CD4-positive, alpha-beta T cell treated with Interleukin-12 subunit alpha and Interleukin-12 subunit beta, for 1 hour (primary cell): ENCODE measurements at places on chromosomes 7 and 10.

DNA sequence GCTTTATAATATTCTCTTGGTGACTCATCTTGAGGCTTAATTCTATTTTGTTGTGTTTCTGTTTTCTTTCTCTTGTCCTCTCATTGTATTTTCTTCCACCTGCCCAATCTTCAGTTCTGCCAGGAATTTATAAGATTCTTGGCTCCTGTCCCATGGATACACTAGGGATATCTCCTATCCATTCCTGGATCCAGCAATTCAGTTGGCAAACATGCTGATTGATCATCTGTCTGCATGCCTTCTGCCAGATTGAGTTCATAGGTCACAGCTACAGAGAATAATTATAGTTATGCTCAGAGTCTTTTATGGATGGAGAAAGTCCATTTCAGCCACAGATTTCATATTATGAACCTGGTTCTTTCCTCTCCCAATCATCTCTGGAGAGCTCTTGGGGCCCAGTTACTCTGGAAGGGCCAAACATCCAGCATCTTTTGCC lies 140.4 kb upstream of the MAGI2 start:
- DNase-seq, result no peak

GRCh38 chr7:77246026-77246640 lies 46.5 kb upstream of the FGL2 start:
- DNase-seq, result no peak

DNA sequence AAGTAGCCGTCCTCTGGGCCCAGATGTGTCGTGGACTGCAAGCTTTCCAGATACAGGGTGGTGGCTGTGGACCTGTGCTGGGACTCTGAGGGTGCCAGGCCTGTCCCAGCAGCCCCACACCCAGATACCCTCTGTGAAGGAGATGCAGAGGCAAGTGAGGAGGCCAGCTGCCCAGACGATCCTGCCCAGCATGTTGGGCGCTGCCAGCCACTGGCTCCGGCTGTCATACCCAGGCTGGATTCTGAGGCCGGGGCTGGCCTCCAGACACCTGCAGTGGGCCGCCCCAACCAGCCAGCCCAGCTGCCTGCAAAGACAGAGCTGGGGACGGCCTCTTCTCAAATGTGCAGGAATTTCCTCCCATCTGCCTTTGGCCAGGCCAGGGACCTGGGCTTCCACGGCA lies 39.1 kb upstream of the EBF3 start:
- no peak for DNase-seq

DNA sequence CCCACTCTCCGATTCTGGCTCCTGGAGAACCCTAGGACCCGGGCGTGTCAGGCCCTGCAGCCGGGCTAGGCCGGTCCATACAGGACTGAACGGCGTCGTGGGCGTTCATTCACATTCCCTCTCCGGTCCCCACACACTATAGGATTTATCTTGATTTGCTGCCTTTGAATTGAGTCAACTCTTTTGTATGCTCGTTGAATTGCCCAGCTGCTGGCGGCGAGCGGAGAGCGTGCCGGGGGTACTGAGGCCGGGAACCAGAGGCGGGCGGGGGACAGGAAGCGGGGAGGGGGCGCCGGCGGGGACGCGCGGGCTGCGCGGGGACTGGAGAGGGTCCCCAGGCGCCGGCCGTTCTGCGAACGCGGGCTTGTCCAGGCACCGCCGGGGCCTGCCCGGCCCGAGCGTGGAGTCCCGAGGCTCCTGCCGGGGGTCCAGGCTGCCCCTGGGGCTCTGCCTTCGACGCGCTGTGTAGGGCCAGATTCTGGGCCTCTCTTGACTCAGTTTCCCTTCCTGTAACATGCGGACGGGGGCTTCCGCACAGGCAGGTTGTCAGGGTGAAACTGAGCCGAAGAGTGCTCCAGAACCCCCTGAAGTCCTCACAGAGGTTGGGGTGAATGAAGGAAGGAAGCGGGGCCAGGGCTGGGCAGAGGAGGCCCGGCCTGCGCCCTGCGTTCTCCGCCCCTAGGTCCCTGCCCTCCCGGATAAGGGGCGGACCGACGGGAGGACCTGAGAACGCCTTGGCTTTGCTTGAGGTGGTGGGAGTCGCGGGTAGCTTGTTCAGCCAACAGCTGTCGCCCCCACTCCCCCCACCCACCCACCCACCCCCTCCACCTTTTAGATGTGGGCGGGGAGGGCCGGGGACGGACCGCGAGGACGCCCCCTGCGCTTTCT lies 769 bp upstream of the ELFN1 start:
- DNase-seq, result no peak

- DNase-seq, result no peak
These were observed 11.0 kb upstream of the COL17A1 start for GRCh38 chr10:104096692-104097091.

DNA sequence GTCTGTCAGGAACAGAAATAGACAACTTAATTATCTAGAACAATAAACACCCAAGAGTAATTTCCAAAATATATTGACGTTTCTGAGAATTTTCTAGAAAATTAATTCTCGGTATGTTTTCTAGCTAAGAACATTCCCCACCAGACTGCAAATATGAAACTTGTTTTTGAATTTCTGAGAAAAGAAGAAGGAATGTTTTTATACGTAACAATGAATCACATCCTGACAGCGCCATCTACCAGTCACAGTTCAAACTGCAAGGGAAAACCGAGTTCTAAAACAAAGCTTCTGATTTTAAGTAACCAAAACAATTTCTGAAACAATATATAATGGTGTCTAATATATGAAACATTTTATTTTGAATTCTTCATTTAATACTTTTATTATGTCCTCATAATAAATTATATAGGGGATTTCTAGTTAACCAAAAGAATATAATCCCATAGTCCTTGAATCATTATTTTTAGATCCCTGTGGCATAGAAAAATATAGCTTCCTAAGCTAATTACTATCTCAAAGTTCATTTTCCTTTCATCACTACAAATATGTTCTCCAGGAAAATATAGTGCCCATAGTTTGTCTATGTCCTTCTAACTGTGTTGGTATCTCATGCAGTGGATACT lies 34.5 kb upstream of the MEOX2 start:
- no peak for DNase-seq
